WTC11 (cell line): ENCODE measurements at places on chromosomes 1 and 21.
A peak's percentile ranks its signal among the peaks of the same experiment; 100 is the strongest.

DNA sequence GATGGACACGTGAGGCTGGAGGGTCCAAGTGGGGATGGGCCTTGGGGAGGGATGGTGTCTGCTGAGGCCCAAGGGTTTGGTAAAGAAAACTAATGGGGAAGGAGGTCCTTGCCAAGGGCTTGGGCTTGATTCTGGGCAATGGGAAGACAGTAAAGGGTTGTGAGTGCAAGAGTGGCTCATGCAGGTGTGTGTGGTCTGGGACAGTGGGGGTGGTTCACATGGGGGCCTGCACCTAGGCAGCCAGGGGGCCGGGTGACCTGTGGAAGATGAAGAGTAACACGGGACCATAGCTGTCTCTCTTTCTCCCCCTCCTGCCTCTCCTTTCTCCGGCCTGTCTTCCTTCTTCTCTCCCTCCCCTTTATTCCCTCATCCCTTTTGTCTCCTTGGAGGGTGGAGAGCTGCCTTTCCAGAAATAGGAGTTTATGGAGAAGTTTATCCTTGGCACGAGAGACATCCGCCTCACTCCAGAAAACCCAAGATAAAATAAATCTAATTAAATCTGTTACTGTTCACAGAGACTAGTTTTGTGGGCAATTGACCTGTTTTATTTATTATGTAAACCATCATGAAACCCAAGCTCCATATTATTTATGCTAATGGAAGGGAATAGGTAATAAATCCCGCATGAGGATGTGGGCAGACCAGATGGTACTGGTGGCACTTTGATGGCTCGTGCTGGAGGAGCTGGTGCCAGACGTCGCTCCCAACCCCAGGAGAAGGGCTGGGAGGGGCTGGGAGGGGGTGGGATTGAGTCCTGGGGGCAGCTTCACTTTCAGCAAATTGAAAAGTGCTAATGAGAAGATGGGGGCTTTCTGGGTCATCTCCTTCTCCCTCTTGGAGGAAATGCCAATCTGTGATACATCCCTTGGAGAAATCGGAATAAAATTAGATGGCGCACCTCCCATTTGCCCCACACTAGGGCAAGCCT is 272.9 kb upstream of the CSF3R start:
- DNase-seq = no peak

DNA sequence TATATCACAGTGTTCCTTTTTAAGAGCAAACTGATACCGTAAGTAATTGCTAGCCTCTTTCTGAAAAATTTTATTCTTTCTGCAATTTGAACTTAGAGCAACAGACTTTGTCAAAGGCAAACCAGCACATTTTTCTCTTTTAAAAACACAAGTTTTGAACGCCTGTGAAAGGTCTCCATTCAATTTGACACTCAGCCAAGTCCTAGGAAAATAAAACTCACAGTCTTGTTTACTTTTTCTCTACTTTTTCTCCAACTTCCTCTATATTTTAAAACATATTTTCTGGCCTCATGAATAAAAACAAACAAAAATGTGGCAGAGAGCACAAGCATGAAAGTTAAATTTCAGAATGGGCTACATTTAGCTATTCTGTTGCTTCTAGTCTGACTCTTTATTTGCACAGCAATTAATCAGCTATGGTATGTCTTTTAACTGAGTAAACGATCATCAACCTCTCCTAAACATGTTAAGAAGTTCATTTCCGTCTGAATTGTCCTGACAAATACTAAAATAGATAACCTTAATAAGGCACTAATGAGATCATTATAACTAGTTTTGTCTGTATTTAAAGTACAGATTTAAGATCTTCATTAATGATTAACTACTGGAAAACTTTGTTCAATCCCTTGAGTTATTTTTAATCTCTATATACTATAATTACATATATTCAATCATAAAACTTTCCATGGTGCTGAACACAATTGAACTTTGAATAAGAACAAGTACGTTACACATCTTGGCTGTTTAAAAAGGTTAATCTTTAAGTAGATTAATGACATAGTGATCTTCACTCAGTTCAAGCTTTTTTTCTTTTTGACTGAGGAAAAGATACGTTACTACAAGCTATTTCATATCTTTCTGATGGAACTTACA is 550.6 kb downstream of the PTBP2 start:
- no peak for DNase-seq

DNA sequence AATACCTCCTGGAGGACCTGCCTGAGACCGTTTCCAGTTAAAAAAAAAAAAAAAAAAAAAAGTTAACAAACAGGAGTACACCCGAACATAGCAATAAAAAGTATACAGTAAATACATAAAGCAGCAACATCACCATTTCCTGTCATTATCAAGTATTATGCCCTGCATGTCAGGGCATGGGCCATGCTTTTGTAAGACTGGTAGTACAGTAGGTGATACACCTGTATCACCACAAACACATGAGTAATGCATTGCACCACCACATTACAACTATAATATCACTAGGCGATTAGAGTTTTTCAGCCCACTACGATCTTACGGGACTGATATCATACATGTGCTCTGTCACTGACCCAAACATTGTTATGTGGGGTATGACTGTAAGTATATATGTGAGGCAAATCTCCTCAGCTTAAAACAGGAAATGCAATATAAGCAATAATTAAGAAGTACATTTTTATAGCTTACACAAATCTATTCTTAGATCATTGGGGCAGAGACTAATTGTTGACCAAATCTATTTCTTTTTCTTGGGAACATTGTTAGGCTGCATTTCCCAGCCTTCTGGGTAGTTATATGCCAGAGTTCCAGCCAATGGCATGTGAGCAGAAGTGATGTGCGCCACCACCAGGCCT is 98.1 kb downstream of the PLD5 start:
- no peak for DNase-seq

- peak; percentile 87 for DNase-seq
These were observed at the start of gene DPYD for GRCh38 chr1:97920832-97921571. Gene DPYD (minus strand): TSS chr1:97921034. CDS start chr1:97920922, 112 bp downstream.

GRCh38 chr1:27060891-27061290 is 48.2 kb upstream of the TENT5B start:
- no peak for DNase-seq

DNA sequence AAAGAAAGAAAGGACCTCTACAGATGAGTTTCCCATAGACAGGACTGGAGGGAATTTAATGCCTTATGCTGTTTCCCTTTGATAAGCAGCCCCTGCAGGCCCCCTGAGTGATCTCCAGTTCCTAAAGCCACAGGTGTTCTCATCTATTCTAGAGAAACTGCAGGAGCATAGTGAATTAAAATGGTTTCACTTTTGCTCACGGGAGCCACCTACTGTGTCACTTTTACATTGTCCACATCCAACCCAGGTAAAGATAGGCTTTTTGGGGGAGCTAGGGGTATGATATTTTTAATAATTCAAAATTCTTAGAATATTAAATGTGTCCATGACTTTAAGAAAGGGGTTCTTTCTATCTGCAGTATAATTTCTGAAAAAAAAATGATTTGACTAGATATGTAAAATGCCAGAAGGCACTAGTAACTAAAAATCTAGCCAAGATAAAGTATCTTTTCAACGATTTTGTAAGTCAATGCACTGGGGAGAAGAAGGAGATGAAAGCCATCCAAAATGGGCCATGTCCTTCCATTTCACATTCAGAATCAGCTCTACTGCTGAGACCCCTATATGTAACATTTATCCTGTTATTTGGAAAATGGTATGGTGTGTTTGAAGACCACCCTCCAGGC is 267.3 kb upstream of the DUSP10 start:
- DNase-seq = peak; percentile 16

- no peak for DNase-seq
These were observed 390 bp downstream of the ZFP69B start for GRCh38 chr1:40450495-40451237.

- no peak for DNase-seq
These were observed 3.4 kb upstream of the PLCH2 start for GRCh38 chr1:2472561-2473177.

DNA sequence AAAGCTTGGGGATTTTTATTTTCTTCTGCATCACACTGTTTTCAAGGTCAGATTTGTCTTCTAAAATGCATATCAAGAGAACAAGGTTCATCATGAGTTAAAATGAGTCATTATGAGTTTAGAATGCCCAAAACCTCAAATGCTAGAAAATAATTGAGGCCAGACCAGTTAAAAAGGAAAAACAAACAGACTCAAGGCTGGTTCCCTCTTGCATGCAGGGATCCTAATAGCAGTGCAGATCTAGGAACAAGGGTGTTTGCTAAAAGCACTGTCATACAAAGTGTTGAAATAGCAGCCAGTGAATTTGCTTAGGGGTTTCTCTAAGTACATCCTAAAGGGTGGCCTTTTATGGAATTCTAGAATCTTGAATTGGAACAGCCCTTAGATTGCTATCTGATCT is 15.3 kb downstream of the BEND5 start:
- DNase-seq = no peak

DNA sequence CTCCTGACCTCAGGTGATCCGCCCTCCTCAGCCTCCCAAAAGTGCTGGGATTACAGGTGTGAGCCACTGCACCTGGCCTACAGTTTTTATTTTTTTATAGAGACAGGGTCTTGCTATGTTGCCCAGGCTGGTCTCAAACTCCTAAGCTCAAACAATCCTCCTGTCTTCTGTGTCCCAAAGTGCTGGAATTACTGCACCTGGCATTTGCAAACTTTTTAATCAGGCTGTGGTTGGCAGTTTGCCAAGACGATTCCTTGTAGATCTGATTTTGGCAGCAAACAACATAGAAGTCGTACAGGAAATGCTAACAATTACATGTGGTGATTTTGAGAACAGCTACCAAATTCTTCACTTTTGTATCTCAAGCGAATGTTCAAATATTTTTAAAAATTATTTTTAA is 10.1 kb downstream of the RBP7 start:
- DNase-seq = no peak

GRCh38 chr1:18945401-18945849 is 11.1 kb downstream of the IFFO2 start:
- DNase-seq = peak; percentile 52

- no peak for DNase-seq
These were observed 38.7 kb upstream of the PDC start for GRCh38 chr1:186499571-186499970.

DNA sequence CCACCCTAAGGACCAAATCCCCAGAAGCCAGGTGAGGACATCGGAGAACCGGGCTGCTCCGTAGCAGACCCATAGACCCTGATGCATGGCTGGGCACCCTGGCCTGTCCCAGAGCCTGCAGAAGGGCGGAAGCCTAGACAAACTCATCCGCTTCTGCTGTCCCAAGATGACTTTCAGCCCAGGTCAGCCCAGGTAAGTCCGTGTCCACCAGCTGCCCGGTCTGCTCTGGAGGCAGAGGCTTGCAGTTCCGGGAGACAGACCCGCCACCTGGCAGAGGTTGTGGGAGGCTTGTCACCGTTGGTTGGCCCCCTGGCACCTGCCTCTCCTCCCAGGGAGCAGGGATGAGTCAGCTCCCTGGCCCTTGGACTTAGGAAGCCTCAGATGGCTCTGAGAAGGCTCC is 22.8 kb upstream of the POFUT2 start:
- peak; percentile 6 for DNase-seq

DNA sequence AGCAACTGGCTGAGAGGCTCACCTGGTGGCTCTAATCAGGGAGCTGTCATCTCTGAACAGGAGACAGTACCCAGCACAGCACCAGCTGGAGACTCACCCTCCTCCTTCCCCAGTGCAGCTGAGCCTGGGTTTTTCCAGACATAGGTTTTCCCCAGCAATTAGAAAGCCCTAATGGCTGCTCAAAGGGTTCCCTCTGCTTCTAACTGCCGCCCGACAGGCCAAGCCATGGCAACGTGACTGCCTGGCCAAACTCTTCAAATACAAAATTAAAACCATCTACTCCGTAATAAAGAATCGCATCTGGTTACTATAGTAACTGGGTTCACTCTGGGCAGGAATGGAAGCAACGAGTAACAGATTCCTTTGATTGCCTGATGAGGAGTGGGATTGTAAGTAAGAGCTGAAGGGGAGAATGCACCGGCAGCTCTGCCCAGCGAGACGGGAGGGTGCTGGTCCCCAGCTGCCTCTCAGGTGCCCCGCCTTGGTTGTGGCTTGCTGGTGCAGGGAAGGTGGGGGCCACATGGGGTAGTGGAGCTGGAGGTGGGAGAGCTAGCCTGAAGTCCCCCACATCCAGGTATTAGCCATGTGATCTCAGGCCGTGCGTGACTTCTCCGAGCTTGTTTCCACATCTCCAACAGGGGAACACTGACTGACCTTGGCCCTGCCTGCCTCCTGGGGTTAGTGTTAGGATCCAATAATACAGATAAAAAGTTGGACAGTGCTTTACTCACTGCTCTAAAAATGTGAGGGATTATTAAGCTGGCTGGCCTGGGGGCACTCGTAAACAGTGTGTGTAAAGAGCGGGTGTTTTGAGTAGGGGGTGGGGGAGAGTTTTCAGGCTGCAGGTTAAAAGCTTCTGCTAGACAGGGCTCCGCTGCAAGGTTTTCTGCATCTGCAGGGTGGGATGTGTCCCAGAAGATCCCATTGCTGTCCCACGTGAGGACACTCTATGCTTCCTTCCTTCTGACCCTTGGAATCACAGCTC is 94.2 kb downstream of the KCNN3 start:
- DNase-seq = no peak

GRCh38 chr1:25036117-25036546 is 106.1 kb upstream of the RUNX3 start:
- DNase-seq = no peak

- DNase-seq = no peak
These were observed 82.0 kb downstream of the UBIAD1 start for GRCh38 chr1:11354893-11355553.

DNA sequence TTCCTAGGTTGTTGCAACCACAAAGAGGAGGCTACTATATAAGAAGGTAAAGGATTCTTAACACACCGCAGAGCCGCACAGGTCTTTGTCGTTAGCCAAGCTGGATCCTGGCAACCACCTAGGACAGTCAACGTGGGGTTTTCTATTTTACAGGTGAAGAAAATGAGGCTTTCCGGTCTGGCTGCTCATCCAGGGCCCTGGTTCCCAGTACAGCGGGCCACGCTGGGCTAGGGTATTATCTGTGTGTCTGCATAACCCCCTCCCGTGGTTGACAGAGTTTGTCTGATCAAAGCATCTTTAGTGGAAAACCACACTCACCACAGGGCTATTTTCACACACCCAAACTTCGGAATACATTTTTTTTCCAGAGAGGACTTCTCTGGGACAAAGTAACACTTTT is 39.0 kb upstream of the PDE9A start:
- no peak for DNase-seq

DNA sequence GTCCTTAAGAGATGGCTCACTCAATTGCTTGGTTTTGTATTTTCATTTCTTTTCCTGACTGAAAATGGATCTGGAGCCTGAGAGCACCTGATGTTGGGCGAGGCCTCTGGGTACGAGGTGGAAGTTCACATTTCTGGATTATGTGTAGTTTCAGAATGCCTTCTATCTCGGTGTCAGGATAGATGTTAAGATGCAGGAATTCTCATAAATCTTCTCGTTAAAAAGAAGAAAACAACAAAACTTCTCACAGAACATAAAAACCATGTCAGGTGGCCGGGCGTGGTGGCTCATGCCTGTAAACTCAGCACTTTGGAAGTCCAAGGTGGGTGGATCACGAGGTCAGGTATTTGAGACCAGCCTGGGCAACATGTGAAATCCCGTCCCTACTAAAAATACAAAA is 101.8 kb downstream of the RHOU start:
- no peak for DNase-seq

- DNase-seq = no peak
These were observed 72.8 kb downstream of the CNST start for GRCh38 chr1:246638941-246639655.

GRCh38 chr1:79353224-79353623 is 346.7 kb upstream of the ADGRL4 start:
- DNase-seq = no peak

- no peak for DNase-seq
These were observed 243.0 kb downstream of the KIF26B start for GRCh38 chr1:245397771-245398170.

- no peak for DNase-seq
These were observed 15.3 kb downstream of the RPS6KC1 start for GRCh38 chr1:213066363-213066762.
